ENCODE measurements at places on chromosomes 3 and 15.
A peak's percentile ranks its signal among the peaks of the same experiment; 100 is the strongest.

GRCh38 chr15:101490922-101491733, 1.6 kb upstream of the PCSK6 start:
- DNase-seq: no peak

GRCh38 chr3:118564800-118565199, 469.8 kb downstream of the IGSF11 start:
- no peak for DNase-seq

- no peak for DNase-seq
Observed at GRCh38 chr3:24020036-24020691, 75.1 kb downstream of the NR1D2 start.

DNA sequence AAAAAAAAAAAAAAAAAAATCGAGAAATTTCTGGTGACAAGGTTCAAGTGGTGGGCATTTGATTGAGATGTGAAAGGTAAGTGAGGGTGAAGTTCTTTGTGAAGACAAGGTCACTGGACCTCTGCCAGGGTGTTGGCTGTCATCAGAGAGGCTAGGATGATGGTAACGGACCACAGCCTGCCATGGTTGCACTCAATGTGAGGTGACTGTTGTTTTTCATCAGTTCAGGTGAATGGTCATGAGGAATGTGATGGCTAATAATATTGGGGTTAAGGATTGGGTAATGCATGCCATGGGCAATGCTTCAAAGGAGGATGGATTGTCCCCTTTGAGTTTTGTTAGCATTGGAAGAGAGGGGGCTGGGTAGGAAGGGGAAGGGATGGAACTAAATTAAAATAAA, 4.3 kb upstream of the ALPK3 start:
- DNase-seq: no peak

GRCh38 chr15:64635499-64636495, 139.6 kb downstream of the RBPMS2 start:
- no peak for DNase-seq

GRCh38 chr15:40134885-40135284, 26.0 kb upstream of the BUB1B start:
- DNase-seq: no peak

GRCh38 chr15:62938825-62939224, 103.7 kb upstream of the TPM1 start:
- no peak for DNase-seq

DNA sequence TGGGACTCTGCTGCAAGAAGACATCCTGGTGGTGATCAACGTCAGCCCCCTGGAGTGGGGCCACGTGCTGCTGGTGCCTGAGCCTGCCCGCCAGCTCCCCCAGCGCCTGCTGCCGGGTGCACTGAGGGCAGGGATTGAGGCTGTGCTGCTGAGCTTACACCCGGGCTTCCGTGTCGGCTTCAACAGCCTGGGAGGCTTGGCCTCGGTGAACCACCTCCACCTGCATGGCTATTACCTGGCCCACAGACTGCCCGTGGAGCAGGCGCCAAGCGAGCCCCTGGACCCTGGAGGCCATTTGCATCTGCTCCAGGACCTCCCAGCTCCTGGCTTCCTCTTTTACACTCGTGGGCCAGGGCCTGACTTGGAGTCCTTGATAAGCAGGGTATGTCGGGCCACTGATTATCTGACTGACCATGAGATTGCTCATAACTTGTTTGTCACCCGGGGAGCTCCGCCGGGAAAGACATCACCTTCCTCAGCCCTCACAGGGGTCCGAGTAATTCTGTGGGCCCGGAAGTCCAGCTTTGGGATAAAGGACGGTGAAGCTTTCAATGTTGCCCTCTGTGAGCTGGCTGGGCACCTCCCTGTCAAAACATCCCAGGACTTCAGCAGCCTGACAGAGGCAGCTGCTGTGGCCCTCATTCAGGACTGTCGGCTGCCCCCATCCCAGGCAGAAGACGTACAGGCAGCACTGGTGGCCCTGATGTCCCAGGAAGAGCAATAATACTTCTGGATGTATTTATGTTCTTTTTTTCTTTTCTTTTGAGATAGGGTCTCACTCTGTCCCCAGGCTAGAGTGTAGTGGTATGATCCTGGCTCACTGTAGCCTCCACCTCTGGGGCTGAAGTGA, 7.6 kb downstream of the GDPGP1 start:
- no peak for DNase-seq

DNA sequence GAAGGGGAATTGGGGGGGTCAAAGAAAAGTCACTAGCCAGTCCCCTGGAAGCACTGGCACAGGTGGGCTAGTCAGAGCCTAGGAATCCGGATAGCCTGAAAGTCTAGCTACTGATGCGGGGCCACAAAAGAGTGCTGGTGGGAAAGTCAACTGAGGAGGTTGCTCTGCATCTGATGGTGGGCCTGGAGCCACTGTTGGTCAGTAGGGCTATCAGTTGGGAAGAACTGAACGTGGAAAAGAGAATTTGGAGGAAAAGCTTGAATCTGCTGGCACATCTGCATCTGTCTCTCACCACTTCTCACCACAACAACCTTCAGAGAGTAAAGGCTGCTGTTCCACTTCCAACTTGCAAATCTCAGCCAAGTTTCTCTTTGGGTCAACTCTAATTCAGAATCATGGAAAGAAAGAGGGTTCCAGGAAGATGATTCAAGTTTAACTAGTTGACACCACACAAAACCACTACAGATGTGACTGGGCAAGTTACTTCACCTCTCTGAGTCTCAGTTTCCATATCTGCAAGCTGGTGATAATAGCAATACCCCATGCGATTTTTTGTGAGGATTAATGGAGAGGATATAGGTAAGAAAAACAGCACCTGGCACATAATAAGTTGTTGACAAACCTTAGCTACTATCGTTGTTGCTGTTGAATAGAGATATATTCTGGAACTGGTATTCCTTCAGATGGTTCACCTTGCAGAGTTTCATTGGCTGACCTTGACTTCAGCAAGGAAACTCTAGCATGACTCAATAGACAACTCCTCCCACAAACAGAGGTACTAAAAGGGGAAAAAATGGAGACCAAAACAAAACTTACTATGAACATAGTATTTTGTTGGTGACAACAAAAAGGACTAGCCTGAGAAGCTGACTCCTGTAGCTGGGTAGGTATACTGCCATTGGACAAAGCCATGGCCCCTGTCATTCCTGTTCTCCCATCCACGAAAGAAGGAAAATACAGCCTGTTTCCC, 280.2 kb upstream of the STT3B start:
- DNase-seq: no peak

GRCh38 chr3:16316847-16317560, 52.0 kb downstream of the OXNAD1 start:
- no peak for DNase-seq

DNA sequence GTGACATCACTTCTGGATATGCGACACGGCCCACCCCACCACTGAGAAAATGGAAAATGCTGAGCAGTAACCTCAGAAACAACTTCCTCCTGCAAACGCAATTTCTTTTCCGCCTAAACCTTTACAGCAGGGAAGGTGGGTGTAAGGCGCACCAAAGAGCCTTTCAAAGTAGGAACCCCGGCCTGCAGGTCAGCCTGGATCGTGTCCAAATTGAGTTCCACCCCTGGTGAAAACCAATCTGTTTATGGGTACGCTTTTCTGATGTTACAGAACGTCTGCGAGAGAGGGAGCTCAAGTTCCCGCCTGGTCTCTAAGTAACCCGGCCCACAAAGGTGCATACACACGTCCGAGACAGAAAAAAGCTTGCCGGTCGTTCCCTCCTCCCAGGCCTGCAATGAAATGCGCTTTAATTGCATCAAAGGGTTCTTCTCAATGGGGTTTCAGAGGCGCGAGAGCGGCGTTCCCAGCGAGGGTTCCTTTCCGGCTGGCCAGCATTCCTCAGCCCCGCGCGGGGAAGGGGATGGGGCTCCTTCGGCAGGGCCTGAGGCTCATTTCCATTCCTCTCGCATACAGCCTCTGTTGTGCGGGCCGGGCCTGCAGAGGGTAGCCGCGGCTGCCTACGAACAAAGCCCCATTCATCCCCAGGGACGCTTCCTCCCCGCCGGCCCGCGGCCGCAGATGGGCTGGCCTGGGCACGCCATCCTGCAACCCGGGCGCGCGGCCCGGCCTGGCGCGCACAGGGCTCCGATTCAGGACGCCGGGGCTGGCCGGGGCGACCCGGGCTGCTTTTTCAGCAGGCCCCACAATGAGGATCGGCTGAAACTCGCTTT, 138.1 kb downstream of the TMCO5A start:
- DNase-seq: peak; percentile 41

- DNase-seq: no peak
Observed at GRCh38 chr3:157442729-157443128, 6.1 kb downstream of the PTX3 start.

DNA sequence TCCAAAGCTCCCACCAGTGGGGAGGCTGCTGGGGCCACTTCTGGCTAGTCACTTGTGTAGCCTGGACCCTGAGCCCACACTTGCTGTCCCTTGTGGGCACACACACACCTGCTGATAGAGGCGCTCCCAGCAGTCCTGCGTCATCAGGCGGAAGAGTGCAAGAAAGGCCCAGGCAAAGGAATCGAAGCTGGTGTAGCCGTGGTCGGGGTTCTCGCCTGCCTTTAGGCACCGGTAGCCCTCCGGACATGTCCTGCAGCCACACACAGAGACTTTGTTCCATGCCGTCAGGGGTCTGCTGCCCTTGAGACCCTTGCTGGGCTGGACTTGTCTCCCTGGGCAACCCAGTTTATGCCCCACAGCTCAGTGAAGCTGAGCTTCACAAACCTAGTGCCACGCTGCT, 42.9 kb downstream of the SCN5A start:
- DNase-seq: no peak

- DNase-seq: peak; percentile 6
Observed at GRCh38 chr3:90184861-90185260, 1077.4 kb downstream of the EPHA3 start.

DNA sequence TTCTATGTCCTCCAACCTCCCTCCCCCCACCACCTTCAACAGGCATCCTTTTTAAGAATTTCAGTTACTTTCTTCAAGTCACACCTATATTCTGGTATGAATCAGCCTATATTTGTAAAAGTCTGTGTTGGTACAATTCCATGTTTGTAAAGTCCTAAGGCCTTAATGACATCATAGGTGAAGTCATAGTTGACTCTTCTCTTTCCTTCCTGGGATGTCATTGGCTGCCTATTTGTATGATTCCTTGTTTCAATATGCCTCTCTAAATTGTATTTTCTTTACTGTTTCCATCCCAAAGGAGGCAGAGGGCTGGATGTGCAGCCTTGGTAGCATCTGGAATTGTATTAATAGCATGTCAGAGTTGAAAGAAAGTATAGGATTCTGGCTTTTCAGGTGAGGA, 56.5 kb downstream of the ADAMTSL3 start:
- no peak for DNase-seq

GRCh38 chr3:23501201-23501802, 298.2 kb downstream of the UBE2E2 start:
- no peak for DNase-seq

DNA sequence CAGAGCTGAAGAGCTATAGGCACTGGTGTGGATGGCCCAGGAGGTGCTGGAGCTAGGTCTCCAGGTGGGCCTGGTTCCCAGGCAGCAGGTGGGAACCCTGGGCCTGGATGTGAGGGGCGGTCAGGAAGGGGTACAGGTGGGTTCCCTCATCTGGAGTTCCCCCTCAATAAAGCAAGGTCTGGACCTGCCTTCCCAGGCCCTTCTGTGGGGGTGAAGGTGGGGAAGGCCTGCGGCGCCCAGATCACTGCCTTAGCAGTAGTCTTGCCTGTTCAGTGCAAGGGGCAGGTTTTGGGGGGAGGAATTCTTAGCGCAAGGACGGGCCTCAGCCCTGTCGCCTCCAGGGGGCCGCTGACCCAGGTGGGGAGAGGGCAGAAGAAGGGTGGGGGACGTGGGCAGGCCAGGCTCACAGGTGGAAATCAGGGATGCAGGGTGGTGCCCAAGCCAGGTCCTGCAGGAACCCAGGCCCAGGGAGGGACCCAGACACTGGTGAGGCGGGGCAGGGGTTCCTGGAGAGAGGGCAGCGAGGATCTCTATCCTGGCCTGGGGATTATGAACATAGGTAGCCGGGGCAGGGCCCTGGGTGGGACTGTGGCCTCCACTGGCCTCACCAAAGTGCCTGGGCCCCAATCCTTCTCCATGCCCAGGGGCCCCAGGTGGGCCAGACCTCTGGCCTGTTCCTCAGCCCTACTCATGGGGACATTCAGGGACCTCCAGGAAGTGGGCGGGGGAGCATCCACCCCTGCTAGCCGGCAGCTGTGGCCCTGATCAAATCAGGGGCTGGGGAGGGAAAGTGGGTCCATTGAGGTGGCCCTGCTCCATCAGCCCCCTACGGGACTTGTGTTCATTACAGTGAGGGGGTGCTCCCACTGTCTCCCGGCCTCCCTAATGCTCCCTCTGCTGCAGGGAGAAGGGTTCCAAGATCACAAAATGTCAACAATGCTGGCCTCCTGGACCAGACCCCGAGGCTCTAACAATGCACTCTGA, 25.3 kb downstream of the HDAC11 start:
- DNase-seq: no peak

DNA sequence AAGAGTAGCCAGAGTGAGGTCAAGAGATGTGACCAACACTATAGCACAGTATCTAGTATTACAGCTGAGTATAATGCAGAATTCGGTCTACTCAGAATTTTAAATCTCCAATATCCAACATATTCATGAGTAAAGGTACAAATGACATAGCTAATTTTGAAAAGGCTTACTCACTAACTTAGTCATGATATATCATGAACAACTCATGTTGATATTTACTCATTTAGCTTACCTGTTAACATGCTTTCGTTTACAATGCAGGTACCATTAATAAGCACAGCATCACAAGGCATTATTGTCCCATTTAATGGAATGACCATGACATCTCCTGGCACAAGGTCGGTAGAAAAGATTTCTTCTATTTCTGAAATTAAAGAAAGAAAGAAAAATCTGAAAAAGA, 36.9 kb downstream of the ATP13A3 start:
- DNase-seq: no peak

DNA sequence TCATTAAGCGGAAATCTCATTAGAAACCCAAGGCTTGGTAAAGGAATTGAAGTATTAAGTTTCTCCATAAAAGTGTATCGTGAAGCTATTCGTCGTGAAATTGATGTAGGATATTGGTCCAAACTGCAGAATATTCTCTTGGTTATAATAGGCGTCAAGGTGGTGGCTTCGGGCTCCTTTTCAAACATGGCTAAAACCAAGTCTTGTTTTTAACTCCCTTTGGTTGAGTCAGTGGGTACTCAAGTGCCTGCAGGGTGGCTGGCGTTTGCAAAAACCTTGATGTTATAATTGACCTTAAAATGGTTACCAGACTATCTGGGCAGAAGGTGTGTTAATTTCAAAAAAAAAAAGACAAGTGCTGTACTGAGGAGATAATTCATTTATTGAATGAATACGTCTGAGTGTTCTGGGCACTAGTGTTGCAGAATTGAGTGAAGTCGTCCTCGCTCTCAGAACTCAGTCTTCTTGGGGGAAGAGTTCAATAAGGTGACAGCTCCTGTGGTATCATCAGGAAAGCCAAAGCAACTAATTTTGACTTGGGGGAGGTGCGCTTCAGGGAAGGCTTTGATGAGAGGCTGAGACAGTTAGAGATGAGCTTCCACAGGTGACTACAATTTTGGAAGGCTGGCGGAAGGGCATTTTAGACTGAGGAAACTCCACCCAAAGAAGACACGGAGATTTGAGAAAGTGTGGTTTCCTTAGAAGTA, 1.5 kb downstream of the UBE2Q2 start:
- DNase-seq: no peak

- DNase-seq: no peak
Observed at GRCh38 chr15:50231761-50232160, 33.8 kb downstream of the HDC start.
